Femur (tissue), 1 donor: ENCODE measurements at places on chromosomes 7 and 10.

GRCh38 chr10:35451151-35452016, 115.1 kb downstream of the CCNY start:
- DNase-seq, result no peak

DNA sequence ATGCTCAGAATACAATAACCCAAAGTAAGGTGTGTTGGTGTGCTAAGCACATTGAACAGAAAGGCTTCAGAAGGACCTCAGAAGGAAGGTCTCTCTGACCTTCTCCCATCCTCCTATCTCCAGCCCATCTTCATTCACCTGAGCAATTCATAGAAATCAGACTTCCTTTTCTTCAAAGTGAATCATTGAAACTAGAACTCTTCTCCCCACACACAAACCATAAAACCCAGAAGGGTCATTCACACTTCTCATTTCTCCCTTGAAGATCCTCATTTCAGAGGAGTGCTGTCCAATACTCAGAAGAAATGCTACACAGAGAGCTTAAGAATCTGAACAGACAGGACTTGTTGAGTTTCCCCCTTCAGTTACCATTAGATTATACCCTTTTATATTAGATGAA, 89.5 kb downstream of the VWDE start:
- no peak for DNase-seq

DNA sequence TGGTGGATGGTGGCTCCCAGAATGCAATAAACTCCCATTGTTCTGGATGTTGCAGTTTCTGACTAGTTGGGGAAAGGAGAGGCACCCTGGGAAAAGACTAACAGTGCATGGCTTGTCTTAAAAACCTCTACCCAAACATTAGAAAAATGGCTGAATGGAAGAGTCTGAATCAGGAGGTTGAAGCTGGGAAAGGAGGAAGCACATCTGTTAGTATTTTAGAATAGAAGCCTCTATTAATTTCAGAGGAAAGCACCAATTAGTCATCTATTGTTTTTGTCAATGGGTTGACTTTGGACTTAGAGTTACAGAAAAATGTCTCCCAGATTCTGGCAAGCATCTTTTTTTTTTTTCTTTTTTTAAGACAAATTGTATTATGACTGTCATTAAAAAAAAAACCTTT, 56.1 kb upstream of the ELMO1 start:
- DNase-seq, result no peak

DNA sequence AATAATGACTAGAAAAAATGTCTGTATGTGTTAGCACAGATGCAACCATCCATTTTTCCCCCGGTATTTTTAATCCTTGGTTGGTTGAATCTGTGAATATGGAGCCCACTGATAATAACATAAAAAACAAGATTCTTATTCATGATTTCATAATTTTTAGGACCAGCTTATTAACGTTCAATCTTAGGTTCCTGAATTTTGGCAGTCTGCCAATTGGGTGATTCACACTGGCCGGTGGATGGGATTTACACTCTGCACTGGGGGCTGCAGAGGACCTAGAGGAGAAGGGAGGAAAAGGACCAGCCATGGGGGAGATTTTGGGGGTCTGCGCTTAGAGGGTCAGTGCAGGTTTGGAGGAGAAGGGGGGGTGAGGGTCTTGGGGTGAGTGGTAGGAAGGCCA, 327.9 kb downstream of the ACTR3B start:
- no peak for DNase-seq

DNA sequence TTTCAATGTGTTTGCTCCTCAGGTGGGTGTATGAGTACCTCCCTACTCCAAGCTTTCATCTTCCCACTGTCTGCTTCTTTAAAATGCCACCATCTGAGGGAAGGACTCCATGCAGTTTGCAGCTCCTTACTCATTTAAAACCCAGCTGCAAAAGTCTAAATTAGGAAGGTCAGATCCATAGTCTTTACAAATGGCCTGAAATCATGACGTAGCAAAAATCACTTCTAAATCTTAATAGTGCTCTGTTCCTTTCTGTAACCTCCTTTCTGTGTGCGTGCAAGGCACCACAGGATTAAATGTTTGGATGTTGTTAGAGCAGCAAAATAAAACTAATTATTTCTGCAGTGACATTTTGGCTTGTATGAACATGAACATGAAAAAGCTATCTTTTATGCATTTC, 366.9 kb upstream of the IGFBP3 start:
- DNase-seq, result no peak

DNA sequence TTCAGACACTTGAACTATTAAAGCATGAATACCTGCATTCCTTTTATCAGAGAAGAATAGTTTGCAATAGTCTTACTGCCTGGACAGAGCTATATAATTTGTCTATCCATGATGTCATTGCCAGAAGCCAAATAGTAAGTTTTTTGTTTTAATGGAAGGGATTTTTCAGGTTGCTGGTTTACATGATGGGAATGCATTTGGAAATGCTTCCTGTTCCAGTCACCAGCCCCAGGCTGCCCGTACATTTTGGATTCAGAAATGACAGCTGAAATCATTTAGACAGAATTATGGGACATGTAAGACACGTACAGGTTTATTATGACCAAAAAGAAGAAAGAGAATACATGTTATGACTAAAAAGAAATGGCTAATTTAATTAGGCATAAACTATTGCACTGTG, 293.1 kb downstream of the CDK14 start:
- no peak for DNase-seq

DNA sequence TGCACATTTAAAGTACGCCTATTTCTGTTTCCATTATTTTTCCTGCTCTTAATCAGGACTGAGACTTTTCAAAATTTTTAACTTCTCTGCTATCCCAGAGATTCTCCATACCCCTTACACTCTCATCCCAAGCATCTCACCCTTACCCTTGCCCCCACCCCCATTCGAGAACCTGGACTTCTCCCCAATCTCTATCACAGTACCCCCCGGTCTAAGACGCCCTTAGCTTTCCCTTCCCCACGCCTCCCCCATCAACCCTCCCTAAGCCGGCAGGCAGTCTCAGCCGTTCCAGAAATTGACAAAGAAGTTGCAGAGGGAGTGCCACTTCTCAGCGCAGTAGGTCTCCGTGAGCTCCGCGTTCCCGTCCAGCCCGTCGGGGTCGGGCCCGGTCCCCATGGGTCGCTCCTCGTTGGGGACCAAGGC, 1.4 kb downstream of the FGFBP3 start:
- DNase-seq, result no peak

DNA sequence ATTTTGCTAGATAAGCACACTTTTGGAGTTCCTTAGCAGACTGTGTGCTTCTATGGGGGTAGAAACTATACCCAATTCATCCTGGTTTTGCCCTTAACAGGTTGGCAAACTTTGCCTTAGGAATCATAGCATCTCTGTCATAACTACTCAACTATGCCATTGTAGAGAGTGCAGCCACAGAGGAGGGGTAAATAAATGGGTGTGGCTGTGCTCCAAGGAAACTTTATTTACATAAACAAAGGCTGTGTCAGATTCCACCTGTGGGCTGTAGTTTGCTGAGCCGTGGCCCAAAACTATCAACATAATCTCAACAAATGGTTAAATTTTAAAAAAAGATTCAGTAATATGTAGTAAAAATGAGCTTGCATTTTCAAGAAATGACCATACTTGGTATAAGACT, 51.6 kb upstream of the LAMB1 start:
- no peak for DNase-seq

- no peak for DNase-seq
These were observed 86.6 kb upstream of the C7orf33 start for GRCh38 chr7:148503900-148504487.

DNA sequence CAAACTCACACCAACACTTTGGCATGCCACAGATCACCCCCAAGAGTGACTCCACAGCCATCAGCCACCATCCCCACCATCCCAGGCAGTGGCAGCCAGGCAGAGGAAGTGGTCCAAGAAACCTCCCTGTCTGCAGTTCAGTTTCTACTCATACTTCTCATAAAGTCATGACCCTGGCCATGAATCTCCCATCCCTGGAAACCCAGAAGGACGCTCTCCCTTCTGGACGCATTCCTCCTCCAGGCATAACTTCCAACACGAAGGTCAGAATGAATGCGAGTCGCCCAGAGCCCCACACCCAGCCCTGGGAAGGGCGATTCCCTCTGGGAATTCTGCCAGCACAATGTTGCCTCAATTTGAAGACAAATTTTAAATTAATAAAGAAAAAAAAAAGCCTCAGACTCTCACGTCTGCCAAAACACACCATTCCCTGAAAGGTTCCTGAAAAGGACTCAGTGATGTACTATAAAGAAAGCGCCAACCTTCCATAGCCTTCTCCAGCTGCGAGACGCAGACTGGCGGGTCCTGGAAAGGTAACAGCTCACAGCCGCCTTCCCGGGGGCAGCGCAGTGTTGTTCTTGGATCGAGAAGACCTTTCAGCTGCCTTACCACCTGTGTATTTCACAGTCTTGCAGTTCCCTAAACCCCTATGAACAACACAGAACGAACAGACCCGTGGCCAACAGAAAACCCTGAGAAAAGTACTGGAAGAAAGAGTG, 307.6 kb downstream of the FRMD4A start:
- peak; percentile 59 for DNase-seq

DNA sequence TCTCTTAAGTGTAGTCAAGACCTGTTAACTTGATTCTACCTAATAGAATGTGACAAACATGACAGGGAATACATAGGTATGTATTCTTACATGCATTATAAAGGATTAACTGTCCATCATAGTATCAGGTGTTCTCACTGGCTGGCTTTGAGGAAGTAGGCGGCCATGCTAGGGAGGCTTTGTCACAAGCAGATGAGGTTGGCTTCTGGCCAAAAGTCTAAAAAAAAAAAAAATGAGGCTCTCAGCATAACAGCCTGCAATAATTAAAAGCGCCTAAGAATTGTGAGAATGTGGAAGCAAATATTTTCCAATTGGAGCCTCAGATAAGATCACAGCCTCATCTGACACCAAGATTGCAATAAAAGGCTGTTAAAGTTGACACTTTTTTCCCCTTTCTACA, 1256.8 kb upstream of the SORCS1 start:
- no peak for DNase-seq

DNA sequence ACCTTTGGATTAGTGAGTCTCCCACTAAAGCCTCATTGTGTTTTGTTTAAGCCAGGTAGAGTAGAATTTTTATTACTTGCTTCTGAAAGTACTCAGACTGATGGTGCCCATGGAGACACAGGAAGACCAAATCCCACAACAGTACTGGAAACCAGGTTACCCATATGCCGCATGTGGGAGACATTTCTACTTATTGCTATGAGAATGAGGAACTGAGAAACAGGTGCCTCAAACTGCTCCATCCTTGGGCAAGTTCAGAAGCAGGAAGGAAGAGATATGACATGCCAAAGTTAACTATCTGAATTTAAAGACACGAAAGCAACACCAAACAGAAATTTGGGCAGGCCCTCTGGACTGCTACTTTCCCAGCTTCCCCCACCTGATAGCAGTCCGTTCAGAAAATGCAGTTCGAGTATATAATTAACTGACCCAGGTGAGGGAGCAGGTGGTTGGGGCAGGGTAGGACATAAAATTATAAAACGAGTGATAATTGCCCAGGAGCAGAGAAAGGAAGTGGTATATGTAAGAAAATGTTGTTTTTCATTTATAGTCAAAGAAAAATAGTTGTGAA, 382.3 kb upstream of the MTPN start:
- DNase-seq, result no peak

GRCh38 chr7:106944035-106944665, 79.1 kb downstream of the PIK3CG start:
- DNase-seq, result no peak

DNA sequence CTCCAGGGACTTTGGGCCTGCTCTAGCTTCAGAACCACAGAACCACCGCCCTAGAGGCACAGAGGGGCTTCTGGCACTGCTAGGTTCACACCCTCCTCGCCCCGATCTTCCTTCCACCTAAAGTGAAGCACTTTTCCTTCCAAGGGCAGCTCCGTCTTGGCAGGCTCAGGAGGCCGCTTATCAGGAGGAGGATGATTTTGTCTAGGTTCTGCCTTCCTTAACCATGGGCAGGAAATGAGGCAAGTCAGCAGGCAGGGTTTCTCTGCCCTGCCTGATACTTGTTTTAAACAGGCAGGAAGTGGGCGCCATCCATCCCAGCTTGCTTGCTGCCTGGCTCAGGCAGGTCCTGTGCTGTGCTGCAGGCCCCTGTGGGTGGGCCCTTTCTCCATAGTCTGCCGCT, 8.3 kb upstream of the ATP6V0E2 start:
- no peak for DNase-seq

- DNase-seq, result no peak
These were observed 4.3 kb downstream of the PFKP start for GRCh38 chr10:3071405-3072198.

DNA sequence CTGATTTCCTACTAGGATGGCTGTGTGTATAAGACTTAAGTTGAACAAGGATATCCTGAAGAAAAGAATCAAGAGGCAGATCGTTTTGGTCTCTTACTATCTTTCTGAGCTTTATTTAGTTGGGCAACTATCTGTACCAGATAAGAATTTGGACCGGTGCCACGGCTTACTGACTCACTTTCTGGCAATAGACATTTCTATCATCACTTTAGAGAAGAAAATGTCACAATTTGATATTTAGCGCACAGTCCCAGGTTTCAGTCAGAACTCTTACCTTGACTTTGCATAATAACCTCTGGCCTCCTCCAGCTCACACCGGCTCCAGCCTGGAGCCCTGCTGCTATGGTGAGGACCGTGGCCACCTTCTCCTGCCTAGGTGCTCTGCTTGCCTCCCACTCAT, 218.2 kb upstream of the MDFIC start:
- DNase-seq, result no peak

DNA sequence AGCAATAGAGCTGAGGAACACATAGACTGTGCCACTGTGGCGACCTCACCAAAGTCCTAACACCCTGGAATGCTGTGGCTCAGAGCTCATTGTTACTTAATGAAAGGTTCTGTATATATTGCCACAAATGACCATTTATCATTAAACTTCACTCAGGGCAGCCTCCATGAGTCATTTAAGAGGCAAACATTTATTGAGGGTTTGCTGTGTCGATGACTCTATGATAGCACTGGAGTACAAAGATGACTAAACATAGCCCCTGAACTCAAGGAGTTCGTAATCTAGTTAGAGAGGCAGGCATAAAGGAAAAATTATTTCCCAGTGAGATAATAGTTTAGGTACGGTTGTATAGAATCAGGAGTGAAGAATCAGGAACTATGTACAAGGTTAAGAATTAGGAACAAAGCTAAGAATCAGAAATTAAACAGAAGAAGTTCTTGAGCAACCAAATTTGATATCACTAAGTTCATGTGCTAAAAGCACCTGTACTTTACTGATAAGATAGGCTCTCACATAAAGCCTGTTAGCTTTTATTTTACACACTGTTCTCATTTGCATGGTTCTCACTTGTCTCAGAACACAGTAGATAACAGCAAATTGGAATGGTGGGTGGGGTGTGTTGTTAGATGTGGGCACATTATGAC, 7.9 kb downstream of the ENTPD7 start:
- no peak for DNase-seq

- DNase-seq, result no peak
These were observed 263.4 kb upstream of the PRKCQ start for GRCh38 chr10:6843481-6843881.

DNA sequence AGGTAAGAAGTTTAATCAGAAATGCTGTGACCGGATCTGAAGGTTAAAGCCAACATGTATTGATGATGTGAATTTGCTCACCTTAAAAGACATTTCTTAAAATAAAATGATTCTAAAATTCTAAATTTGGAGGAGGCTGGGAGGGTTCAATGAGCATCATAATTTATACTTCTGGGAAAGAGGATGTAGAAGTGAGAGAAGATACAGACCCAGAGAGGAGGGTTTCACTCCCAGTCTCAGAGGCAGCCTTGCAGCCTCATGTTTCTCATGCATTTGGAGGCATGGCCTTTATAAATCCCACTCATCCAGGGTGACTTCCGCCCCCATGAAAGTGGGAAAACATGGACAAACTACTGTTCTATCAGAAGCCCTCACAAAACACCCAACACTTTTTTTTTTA, 305.6 kb upstream of the PITRM1 start:
- no peak for DNase-seq
